ENCODE measurements at places on chromosomes 7 and 10. TPM values are rescaled to one million over a fixed set of nuclear protein-coding genes. Genes with fewer than 3 reads are reported as not detected.
A peak's percentile ranks its signal among the peaks of the same experiment; 100 is the strongest.

AMPH gene
- not detected for total RNA-seq

MINDY4 gene
- total RNA-seq, result 2.4 TPM

DPYSL4 gene
- total RNA-seq, result 3.2 TPM

- H3K4me1 ChIP-seq, result no peaks in the 10 kb centered on the region
- no peak for DNase-seq
- H3K4me3 ChIP-seq, result no peak overlapping the region
- H3K36me3 ChIP-seq, result no peaks in the 10 kb centered on the region
Measured at GRCh38 chr7:84393786-84394185, 199.2 kb upstream of the SEMA3A start.

DNA sequence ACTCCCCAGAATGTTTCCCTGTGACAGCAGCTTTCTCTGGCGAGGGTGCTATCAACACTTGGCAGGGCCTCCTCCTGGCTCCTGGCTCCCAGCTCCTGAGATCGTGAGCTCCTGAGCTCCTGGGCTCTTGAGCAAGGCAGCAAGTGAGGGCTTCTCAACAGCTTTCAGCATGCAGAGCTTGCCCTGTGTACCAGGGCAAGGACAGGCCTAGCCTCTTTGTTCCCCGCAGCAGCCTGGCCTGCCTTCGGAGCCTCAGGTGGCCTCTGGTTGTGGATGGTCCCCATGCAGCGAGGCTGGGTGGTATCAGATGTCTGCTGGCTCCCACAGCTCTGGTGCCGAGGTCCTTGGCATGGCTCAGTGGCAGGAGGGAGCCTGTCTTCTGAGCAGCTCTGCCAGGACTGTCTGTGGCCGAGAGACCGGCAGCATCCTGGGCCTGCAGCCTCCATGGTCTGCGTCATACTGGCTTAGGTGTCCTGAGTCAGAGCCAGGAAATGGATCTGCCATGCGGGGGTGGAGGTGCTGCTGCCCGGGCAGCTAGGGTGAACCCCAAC, 44.2 kb downstream of the ZMIZ1 start:
- peaks cover 14% of the 10 kb centered on the region for H3K4me1 ChIP-seq
- no peak overlapping the region for H3K27ac ChIP-seq
- H3K4me3 ChIP-seq, result no peak overlapping the region
- no peaks in the 10 kb centered on the region for H3K36me3 ChIP-seq
- H3K27me3 ChIP-seq, result no peaks in the 10 kb centered on the region
- DNase-seq, result no peak

GRCh38 chr10:124447751-124448466, 1.9 kb downstream of the NKX1-2 start:
- no peak overlapping the region for H3K4me3 ChIP-seq
- no peak for DNase-seq
- H3K27me3 ChIP-seq, result peaks cover 15% of the 10 kb centered on the region
- peaks cover 6% of the 10 kb centered on the region for H3K4me1 ChIP-seq

DNA sequence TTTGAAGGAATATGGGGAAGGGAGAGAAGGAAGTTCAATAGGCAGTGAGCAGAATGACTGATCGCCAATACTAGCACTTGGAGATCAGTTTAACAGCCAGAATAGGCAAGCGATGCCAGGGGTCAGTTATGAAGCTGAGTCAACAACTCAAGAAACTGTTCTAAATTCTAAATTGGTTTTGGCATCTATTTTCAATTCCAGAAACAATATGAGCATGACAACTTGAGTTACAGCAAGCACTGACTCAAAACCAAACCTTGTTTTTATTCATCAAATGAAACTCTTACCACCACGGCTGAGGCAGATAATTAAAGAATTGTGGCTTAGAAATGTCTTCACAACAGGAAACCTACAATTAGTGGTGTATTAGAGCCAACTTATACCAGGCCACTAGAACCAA, 180.5 kb upstream of the ASAH2 start:
- DNase-seq, result no peak
- H3K4me1 ChIP-seq, result peaks cover 14% of the 10 kb centered on the region
- H3K27ac ChIP-seq, result no peak overlapping the region
- H3K36me3 ChIP-seq, result no peaks in the 10 kb centered on the region

FGF8 gene
- total RNA-seq, result not detected

- no peak overlapping the region for H3K27ac ChIP-seq
- DNase-seq, result no peak
- H3K4me1 ChIP-seq, result no peaks in the 10 kb centered on the region
- H3K36me3 ChIP-seq, result no peaks in the 10 kb centered on the region
- no peaks in the 10 kb centered on the region for H3K27me3 ChIP-seq
Measured at GRCh38 chr10:74363727-74364126, 212.7 kb downstream of the ADK start.

- no peaks in the 10 kb centered on the region for H3K4me1 ChIP-seq
- H3K27me3 ChIP-seq, result no peaks in the 10 kb centered on the region
- no peak overlapping the region for H3K4me3 ChIP-seq
- DNase-seq, result no peak
Measured at GRCh38 chr7:19001854-19002253, 115.6 kb downstream of the TWIST1 start.

STEAP1 gene
- not detected for total RNA-seq

GRCh38 chr10:30742471-30742870, 112.9 kb upstream of the LYZL2 start:
- H3K36me3 ChIP-seq, result no peaks in the 10 kb centered on the region
- H3K4me3 ChIP-seq, result no peak overlapping the region
- no peak overlapping the region for H3K27ac ChIP-seq
- H3K4me1 ChIP-seq, result no peaks in the 10 kb centered on the region
- no peak for DNase-seq
- H3K27me3 ChIP-seq, result no peaks in the 10 kb centered on the region

GRCh38 chr7:22549667-22550513, 49.9 kb upstream of the STEAP1B start:
- no peak for DNase-seq
- no peak overlapping the region for H3K4me3 ChIP-seq
- H3K4me1 ChIP-seq, result no peaks in the 10 kb centered on the region
- H3K27ac ChIP-seq, result no peak overlapping the region
- H3K36me3 ChIP-seq, result no peaks in the 10 kb centered on the region

CNPY1 gene
- not detected for total RNA-seq

DNA sequence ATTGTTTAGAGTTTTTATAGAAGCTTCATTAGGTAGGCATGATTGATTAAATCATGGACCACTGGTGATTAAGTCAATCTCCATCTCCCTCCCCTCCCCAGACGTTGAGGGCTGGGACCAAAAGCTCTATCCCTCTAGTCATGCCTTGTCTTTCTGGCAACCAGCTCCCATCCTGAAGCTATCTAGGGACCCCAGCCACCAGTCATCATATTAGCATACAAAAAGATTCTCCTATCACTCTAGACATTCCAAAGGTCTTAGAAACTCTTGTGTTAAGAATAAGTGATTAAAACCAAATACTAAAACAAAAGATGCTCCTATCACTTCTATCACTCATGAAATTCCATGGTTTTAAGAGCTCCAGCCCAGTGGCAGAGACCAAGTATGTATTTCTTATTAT, 178.2 kb downstream of the RAPGEF5 start:
- H3K27ac ChIP-seq, result no peak overlapping the region
- H3K27me3 ChIP-seq, result no peaks in the 10 kb centered on the region
- peaks cover 4% of the 10 kb centered on the region for H3K4me1 ChIP-seq

CRYGN gene
- not detected for total RNA-seq

- no peak overlapping the region for H3K27ac ChIP-seq
- H3K4me3 ChIP-seq, result no peak overlapping the region
- no peak for DNase-seq
- H3K27me3 ChIP-seq, result no peaks in the 10 kb centered on the region
- H3K36me3 ChIP-seq, result no peaks in the 10 kb centered on the region
Measured at GRCh38 chr7:681551-682307, 44.8 kb upstream of the DNAAF5 start.

- H3K27ac ChIP-seq, result no peak overlapping the region
- no peaks in the 10 kb centered on the region for H3K36me3 ChIP-seq
- H3K27me3 ChIP-seq, result no peaks in the 10 kb centered on the region
- H3K4me3 ChIP-seq, result no peak overlapping the region
Measured at GRCh38 chr7:2662273-2663120, 25.5 kb upstream of the AMZ1 start.

GRCh38 chr10:101322266-101323108, 31.5 kb upstream of the BTRC start:
- no peaks in the 10 kb centered on the region for H3K36me3 ChIP-seq
- H3K27me3 ChIP-seq, result no peaks in the 10 kb centered on the region
- H3K4me1 ChIP-seq, result no peaks in the 10 kb centered on the region
- H3K4me3 ChIP-seq, result no peak overlapping the region

TAS2R5 gene
- total RNA-seq, result 0.88 TPM

GRCh38 chr10:24519950-24520349, 203.7 kb downstream of the ARHGAP21 start:
- peak overlapping the region; percentile 28 for H3K4me3 ChIP-seq
- no peaks in the 10 kb centered on the region for H3K36me3 ChIP-seq
- no peaks in the 10 kb centered on the region for H3K27me3 ChIP-seq
- DNase-seq, result peak; percentile 4
- no peaks in the 10 kb centered on the region for H3K4me1 ChIP-seq
